ENCODE measurements at places on chromosomes 16 and 17. TPM values are rescaled to one million over a fixed set of nuclear protein-coding genes. Genes with fewer than 3 reads are reported as not detected.
A peak's percentile ranks its signal among the peaks of the same experiment; 100 is the strongest.

- DNase-seq, result no peak
Measured at GRCh38 chr17:55444471-55445441, 23.1 kb upstream of the MMD start.

DNA sequence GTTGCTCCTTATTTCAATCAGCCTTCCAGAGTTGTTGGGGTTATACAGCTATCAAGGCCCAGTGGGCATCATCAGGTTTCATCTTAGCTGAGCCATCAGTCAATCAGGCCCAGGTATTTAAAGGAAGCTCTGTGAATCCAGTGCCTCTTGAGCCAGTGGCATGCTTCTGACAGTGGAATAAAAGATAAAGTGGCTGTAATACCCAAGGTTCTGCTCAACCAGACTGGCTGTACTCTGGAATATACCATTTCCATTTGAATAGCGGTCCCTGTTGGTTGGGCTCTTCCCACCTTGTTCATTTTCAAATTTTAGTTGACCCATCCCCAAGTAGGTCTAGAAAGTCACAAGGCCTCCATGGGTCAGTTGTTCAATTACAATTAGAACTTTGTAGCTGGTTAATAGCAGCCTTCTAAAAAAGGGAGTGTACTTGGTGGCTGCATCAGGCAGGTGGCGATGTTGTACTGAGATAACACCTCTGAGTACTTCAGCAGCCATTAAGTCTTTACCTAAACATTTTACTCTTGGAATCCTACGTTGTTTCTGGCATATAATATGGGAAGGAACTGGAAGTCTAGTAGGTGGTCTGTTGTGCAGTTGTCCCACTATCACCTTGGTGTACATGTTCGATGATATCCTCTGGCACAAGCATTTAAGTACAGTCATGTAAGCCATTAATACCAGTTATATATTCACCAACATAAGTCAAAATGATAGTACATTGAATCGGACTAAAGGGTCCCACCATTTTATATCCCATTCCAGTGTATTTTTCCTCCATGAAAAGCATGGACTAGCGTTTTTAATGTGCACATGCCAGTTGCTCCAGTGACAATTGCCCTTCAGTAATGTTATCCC, 294.1 kb downstream of the BCAS3 start:
- peak; percentile 26 for DNase-seq

Gene CSH2
- 2.4 TPM for total RNA-seq

Gene RNF166
- 47.5 TPM for total RNA-seq

GRCh38 chr16:84725481-84726078, 25.8 kb downstream of the USP10 start:
- no peak for DNase-seq

DNA sequence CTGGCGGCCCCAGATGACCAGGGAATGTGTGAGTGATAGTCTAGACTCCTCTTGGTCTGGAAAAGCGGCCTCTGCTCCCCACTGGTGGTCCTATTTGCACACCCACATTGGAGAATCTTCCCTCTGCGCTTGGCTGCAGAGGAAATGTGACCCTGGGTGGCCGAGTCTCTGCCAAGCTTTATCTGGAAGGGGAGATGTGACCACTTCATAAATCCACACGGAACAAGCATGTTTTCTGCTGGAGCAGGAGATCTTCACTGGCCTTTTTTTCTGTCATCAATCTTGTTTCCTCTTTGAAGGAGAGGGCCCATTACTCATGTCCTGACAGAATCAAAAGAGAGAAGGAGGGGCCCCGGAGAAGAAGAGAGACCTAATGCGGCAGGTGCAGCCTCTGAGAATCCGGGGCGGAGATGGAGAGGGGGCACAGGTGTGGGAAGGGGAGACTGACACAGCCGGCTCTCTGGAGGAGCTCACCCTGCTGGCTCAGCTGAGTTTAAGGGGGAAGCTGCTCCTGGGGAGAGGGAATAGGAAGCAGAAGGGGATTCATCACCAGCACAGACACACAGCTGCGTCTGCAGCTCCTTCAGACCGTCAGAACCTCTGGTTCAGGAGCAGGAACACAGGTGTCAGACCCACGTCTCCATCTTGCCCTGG, 116.3 kb downstream of the SOX9 start:
- no peak for DNase-seq

DNA sequence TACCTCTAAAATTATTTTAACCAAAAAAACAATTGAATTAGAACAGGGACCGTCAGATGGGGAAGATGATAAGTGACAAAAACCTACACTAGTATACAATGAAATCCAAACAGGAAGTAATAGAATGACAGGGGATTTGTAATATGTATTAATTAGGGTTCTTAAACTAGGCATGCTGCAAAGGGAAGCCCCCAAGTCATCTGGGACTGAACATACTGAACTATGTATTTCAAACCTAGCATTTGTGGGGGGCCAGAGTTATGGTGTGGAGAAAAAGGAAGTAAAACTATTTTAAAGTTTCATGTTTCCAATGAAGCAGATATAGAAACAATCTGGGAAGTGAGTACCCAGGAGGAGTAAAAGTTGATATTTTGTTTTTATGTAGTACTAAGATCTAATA, 133.2 kb upstream of the HS3ST3A1 start:
- no peak for DNase-seq

GRCh38 chr16:79816081-79816497, 215.6 kb upstream of the MAF start:
- no peak for DNase-seq

DNA sequence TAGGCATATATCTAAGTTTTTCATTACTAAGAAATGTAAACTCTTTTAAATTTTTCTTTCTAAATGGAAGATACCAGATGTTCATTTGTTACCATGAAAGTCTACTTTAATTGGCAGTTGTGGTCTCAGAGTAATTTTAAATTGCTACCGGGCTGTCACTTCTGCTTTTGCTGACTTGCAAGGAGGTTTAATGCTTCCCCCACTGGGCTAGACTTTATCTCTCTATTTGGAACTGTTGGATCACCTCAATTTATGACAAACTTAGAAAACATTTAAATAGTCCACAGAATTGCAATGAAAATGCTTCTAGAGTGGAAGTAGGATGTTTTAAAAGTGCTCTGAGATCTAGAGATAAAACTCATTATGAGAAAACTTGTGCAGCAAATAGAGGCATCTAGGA, 479.8 kb upstream of the GOT2 start:
- no peak for DNase-seq

- no peak for DNase-seq
Measured at GRCh38 chr17:81868674-81869220, 2.4 kb downstream of the ARHGDIA start.

All from activated naive CD4-positive, alpha-beta T cell treated with anti-CD3 and anti-CD28 coated beads, Interleukin-2, amount 50 U/mL, for 72 hours (primary cell).